ENCODE measurements at places on chromosomes 6 and 20.

- peak; percentile 61 for ATAC-seq
Observed at GRCh38 chr6:37134396-37135191, 35.4 kb upstream of the PIM1 start.

DNA sequence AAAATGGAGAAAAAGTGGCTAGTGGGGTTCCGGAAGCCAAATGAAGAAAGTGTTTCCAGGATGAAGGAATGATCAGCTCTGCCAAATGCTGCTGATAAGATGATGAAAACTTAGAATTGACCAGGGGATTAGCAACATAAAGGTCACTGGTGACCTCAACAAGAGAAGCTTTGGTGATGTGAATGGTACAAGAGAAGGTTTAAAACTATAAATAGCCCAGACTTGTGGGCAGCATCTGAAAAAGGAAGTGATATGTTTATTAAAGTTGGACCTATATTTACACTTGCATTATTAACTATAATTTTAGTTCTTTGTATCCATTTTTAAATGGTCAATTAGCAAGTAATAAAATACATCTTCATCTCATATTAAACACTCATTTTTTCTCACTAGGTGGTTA, 45.1 kb downstream of the CGA start:
- ATAC-seq = no peak

- ATAC-seq = no peak
Observed at GRCh38 chr6:19153270-19153980, 683.7 kb upstream of the ID4 start.

- no peak for ATAC-seq
Observed at GRCh38 chr20:50220894-50221365, 30.3 kb downstream of the CEBPB start.

DNA sequence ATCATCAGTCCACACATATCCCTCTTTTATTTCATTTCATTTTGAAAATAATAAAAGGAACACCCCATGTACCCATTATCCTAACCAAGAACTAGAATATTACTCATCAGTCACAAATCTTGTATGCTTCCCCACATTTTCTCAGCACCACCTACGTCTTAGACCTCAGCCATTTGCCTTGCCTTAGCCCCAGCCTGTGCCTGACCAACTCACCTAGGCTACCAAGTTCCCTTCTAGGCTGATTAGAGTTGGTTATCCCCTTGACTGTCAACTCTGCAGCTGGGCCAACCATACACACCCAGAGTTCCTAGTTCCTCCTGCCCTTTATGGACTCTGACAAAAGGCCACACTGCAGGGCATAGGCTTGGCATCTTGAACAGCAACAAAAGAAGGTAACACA, 33.4 kb upstream of the IPCEF1 start:
- no peak for ATAC-seq

DNA sequence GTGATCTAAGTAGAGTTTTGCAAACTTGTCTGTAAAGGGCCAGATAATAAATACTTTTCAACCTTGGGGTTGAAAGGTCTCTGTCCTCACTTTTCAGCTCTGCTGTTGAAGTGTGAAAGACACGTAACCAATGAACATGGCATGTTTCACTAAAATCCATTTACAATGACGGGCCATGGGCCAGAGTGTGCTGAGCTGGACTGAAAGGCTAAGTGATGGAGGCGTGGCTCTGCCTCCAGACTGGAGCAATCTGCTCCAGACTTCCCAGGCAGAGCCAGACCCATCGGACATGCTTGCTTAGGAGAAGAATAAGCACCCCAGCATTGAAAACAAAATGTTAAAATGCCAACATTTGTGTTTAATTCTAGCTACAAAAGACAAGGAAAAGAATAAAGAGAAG, 41.4 kb downstream of the SCAND1 start:
- ATAC-seq = no peak

DNA sequence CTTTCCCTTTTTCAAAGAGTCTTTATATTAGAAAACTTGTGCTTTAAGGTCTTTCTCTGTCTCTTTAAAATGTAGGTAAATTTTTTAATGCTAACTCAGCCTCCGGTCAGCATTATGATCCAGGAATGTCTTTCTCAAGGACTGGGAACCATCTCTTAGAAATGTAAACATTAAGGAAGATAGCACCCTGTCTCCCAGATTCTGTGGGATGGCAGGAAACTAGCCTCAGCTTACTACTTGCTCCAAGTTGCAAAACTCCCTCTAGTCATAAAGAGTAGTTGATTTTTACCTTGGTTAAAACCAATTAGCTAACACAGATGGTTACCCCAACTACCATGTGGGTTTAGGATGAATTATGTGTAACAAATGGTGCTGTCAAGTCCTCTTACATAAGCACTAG, 4.7 kb upstream of the TAAR1 start:
- ATAC-seq = no peak

DNA sequence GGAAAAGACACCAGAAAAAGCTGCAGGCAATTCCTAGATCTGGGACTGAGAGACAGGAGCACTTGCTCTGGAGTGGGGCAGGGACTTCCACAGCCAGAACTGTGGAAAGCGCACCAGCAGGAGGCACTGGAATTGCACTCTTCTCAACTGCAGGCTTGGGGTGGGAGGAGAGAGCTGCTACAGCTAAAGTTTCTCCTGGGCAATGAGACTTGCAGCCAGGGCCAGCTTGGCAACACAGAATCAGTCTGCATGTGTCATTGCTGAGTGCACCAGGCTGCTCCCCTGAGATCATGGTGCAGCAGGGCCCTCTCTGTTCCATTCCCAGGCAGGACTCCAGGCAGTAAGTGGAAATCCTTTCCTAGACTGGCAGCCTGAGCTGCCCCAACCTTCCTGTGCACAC, 145.8 kb downstream of the INSM1 start:
- no peak for ATAC-seq

DNA sequence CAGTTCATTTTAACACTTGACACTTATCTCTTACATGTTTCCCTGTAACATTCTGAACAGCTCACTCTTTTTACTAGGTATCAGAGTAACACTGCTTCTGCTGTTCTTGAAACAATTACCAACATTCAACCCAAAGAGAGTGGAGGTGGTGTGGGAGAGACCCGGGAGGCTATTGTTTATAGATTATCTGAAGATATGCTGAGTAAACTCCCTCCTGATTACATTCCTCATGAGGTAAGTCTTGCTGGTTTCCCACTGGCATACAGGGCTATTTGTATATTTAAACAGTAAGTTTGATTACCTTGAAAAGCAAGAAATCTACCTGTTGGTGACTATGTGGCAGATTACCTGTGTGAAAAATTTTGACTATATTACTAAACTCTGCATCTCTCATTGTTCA, 39.8 kb upstream of the GLP1R start:
- ATAC-seq = no peak

- no peak for ATAC-seq
Observed at GRCh38 chr6:108365478-108365877, 70.6 kb downstream of the AFG1L start.

All from SK-N-SH treated with all-trans-retinoic acid at 6 μM for 48 hours (cell line).